ENCODE measurements at places on chromosomes 4 and X.

DNA sequence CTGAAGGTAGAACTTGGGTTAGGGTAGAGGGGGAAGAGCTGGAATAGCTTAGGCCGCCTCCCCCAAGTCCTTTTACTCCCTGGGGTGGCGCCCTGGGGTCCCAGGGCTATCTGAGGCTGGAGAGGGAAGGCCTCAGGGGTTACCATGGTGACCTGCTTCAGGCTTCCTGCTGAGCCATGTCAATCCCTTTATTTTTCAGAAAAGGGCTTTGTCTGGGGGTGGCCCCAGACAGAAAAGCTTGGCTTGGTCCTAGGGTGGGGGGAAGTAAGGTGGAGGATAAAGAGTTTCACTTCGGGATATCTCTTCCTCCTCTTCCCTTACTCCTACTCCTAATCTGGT, 6.3 kb downstream of the EFNB1 start:
- no peak for DNase-seq

DNA sequence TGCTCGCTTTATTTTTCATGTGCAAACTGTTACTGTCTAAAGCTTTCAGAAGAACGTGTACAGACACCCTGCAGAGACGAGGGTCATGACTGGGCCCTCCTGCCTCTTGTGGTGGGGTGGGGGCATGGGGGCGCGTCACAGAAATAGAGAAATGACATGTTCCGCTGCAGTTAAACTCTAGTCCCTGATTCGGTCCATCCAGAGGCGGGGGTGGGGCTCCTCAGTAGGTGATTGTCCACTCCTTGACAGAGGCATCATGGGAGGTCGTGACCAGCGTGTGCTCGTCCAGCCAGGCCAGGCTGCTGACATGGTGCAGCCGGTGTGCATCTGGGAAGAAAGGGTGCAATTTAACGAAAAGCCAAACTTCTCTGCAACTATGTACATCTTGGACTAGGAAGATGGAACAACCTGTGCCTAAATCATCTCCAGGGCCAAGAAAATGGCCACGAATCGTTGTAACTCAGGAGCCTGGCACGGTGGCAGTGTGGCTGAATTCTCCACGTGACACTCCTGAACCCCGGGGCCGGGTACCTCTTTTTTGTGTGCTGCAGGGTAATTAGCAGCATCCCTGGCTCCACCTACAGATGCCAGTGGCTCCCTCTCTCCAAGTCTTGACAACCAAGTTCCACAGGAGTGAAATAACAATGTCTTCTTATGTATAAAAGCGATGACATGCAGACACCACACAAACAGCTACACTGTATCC, 41.3 kb downstream of the WDR1 start:
- no peak for DNase-seq

DNA sequence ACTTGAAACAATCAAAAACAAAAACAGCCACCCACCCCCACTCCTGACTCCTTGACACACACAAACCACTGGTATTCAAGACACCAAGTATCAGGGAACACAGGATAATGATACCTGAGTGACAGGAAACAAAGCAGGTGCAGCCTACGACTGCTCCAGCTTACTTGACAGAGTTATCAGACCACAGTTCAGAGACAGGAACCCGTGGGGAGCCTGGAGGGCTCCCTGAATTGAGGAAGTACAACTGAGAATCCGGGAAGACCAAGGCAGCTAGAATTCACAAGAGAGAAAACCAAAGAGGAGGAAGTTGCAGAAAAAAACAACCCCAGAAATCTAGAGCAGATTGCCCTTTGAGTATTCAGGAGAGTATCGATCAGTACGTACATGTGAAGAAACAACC, 20.5 kb downstream of the COMMD8 start:
- no peak for DNase-seq

DNA sequence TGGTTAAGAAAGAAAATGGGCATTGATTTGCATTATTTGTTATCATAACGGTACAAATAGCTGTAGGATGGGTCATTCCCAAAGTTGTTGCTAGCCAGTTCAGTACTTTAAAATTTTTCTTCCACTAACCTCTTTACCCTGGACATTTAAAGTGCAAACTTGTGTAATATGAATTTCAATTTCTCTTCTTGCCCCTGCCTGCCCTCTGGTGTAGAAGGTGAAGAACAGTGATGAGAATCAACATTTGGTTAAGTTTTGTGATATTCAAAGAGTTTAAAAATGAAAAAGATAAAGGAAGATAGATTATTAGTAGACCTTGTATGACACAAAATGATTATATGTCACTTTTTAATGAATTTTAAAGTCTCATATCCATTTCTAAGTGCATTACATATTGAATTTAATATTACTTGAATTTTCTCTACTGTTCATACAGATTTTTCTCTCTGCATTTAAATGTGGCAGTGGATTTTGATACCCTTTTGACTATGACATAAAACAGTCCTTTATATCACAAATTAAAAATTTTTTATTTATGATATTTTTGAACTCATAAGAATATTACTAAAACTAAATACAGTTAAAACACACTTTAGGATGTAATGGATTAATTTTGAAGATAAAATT, 337.7 kb downstream of the BMPR1B start:
- no peak for DNase-seq

GRCh38 chr4:124564121-124564520, 148.4 kb downstream of the ANKRD50 start:
- no peak for DNase-seq

DNA sequence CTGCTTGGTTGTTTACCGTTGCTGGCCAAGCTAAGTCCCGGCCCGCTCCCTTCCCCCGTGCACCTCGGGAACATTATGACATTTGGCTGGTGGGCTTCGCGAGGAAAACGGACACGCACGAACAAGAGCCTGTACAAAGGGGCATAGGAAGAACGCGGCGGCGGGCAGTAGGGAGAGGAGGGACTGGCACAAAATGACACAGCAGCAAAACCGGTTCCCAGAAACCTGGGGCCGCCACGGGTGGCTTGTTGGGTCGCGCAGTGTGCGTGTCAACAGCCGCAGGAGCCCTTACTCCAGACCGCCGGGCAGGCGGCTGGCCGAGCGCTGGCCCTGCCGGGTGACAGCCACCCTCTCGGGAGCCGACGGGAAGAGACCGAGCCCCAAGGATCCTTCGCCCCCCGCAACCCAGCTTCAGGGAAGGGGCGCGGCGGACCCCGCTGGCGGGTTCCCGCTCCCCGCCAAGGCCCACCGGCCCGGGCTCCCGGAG, 1.6 kb upstream of the LIN54 start:
- DNase-seq = peak; percentile 12

- DNase-seq = no peak
These were observed 78.5 kb downstream of the ELOVL6 start for GRCh38 chr4:110119880-110120279.

- DNase-seq = no peak
These were observed 27.5 kb downstream of the CCDC149 start for GRCh38 chr4:24885342-24885741.

- DNase-seq = peak; percentile 4
These were observed 814 bp upstream of the RBM47 start for GRCh38 chr4:40630335-40631021.

GRCh38 chr4:149972407-149972806, 105.8 kb upstream of the DCLK2 start:
- DNase-seq = no peak

- no peak for DNase-seq
These were observed 29.2 kb downstream of the SEC24B start for GRCh38 chr4:109462802-109463201.

- DNase-seq = no peak
These were observed 45.3 kb downstream of the SHOX start for GRCh38 chrX:675955-676295.

DNA sequence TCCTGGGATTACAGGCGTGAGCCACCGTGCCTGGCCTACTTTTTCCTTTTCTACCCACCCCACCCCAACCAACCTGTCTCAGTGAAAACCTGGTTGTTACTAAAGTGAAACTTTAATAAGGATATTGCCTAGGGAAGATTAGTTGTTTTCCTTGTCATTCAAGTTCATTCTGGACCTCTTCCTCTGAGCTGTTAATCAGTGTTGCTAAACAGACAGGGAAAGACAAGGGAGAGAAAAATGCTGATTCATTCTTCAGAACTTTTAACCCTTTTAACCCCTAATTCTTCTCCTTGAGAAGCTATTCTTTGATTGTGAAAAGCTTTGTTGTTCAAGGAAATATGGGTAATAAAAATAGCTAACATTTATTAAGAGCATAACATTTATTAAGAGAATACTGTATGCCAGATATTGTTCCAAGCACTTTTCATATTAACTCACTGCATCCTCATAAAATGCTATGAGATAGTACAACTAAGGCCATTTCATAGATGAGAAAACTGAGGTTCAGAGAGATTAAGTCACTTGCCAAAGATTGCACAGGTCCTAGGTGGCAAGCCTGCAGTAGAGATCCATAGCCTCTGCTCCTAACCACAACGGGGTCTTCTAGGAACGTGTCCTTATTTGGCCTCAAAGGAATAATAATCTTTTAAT, 34.8 kb downstream of the OSTC start:
- DNase-seq = no peak

- no peak for DNase-seq
These were observed 18.7 kb upstream of the MAN2B2 start for GRCh38 chr4:6556263-6556662.

GRCh38 chrX:40446921-40447320, 133.8 kb upstream of the ATP6AP2 start:
- no peak for DNase-seq

Data from CD4-positive, alpha-beta T cell treated with Interleukin-17A for 4 hours (primary cell).